ENCODE measurements at places on chromosomes 6 and 20. TPM values are rescaled to one million over a fixed set of nuclear protein-coding genes. Genes with fewer than 3 reads are reported as not detected.

The HDGFL1 gene
- not detected for polyA plus RNA-seq

The SMLR1 gene
- polyA plus RNA-seq = not detected

The CRISP2 gene
- polyA plus RNA-seq = not detected

The BPI gene
- polyA plus RNA-seq = not detected

DNA sequence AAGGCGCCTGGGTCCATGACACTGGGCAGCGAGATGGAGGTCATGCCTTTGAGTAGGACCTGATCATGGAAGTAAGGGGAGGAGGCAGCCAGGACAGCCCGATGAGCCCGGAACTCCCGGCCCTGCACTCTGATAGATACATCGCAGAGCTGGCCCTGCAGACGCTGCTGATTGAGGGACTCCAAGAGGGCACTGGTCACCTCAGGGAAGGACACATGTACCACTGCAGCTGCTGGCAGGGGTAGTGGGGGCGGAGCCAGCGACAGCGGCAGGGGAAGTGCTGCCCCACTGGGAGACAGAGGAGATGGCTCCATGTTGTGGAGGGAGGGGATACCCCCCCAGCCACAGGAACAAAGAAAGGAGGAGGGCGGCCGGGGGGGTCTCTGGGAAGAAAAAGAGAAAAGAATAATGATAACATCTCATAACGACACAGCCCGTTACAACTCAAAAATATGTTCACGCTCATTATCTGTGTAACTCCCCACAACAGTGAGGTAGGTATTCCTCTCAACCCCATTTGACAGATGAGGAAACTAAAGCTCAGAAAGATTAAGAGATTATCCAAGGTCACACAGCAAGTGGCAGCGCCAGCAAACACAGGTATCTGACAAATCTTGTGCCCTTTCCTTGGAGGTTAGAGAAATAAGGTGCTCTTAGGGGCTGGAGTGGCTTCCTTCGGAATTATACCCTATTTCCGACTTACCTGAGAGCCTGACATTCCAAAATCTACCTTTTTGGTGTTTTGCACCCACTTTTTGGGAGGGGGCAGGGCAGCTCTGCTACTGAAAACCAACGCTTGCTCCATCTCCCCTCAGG lies 733 bp downstream of the ZBTB22 start:
- DNase-seq = no peak
- peaks cover 14% of the 10 kb centered on the region for H3K36me3 ChIP-seq
- no peaks in the 10 kb centered on the region for H3K27me3 ChIP-seq
- H3K4me3 ChIP-seq = peak overlapping the region; percentile 55
- H3K4me1 ChIP-seq = peaks cover 40% of the 10 kb centered on the region

- H3K36me3 ChIP-seq = no peaks in the 10 kb centered on the region
- no peak for DNase-seq
- no peak overlapping the region for H3K27ac ChIP-seq
- H3K27me3 ChIP-seq = no peaks in the 10 kb centered on the region
- H3K4me1 ChIP-seq = no peaks in the 10 kb centered on the region
Observed at GRCh38 chr6:70375882-70376281, 37.4 kb upstream of the FAM135A start.

GRCh38 chr6:71602385-71603007 lies 283.9 kb upstream of the RIMS1 start:
- no peaks in the 10 kb centered on the region for H3K36me3 ChIP-seq
- H3K4me3 ChIP-seq = no peak overlapping the region
- no peak overlapping the region for H3K27ac ChIP-seq
- H3K27me3 ChIP-seq = no peaks in the 10 kb centered on the region
- no peaks in the 10 kb centered on the region for H3K4me1 ChIP-seq

DNA sequence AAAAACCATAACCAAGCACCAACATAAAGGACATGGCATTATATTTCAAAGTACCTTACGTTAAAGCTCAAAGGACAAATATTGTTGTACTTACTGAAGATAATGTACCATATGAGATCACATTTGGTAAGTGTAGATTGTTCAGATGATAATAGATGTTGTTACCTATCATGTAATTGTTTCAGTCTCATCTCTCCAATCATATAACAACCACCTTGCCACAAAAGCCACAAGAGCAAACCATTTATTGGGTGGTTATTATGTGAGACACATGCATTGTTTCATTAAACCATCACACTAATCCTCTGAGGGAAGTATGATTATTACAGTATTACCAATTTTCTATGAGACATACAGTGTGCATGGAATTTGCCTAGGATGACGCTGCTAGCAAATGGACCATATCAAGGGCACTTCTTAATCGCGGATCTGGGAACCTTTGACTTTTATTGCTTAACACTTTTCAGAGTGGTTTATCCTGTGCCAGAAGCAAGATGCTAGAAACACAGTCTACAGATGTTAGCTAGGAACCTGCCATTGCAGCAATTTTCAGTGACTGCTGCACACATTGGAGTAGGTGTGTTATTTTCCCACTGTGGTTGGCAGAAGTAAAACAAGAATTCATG lies 149.8 kb upstream of the AKIRIN2 start:
- H3K4me1 ChIP-seq = no peaks in the 10 kb centered on the region
- H3K27me3 ChIP-seq = peaks cover 2% of the 10 kb centered on the region
- no peak for DNase-seq
- H3K4me3 ChIP-seq = no peak overlapping the region

DNA sequence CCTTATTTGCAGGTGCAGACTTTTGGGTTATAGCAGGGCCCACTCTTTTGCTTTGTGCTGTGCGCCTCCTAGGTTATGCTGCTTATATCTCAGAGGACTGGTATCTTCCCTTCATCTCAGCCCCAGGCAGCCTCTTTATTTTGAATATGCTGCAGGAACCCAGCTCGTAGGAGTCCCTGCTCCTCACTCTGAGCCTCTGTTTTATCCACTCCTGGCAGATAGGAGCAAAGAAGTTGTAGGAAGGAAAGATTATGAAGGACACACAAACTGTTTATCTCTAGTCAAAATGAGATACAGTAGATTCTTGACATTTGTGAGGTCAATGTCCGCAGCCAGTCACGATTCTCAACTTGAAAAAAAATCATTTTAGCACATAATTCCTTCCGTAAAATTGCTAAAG lies 15.6 kb downstream of the L3MBTL3 start:
- no peaks in the 10 kb centered on the region for H3K27me3 ChIP-seq
- no peak for DNase-seq
- H3K4me3 ChIP-seq = no peak overlapping the region

DNA sequence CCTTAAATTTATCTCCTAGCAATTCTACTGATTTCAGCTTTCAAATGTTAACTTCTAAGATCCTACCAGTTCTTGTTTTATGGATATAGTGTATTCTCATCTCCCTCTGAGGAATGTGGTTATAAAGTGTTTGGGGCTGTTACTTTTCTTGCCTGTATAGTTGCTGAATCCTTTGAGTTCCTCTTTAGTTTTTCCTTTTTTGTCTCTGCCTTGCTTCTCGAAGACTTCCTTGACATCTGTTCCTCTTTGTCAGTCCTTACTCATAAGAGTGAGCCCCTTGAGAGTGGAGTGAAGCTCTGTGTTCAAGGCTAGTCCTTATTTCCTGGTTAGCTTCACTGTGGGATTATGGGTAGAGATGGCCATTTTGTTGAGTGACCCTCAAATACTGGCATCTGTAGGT lies 84.6 kb downstream of the ELOVL4 start:
- H3K27me3 ChIP-seq = no peaks in the 10 kb centered on the region
- H3K36me3 ChIP-seq = no peaks in the 10 kb centered on the region
- H3K4me3 ChIP-seq = no peak overlapping the region
- H3K27ac ChIP-seq = no peak overlapping the region

- H3K27me3 ChIP-seq = no peaks in the 10 kb centered on the region
- DNase-seq = no peak
- H3K4me3 ChIP-seq = no peak overlapping the region
Observed at GRCh38 chr20:888057-888456, 28.1 kb downstream of the ANGPT4 start.

DNA sequence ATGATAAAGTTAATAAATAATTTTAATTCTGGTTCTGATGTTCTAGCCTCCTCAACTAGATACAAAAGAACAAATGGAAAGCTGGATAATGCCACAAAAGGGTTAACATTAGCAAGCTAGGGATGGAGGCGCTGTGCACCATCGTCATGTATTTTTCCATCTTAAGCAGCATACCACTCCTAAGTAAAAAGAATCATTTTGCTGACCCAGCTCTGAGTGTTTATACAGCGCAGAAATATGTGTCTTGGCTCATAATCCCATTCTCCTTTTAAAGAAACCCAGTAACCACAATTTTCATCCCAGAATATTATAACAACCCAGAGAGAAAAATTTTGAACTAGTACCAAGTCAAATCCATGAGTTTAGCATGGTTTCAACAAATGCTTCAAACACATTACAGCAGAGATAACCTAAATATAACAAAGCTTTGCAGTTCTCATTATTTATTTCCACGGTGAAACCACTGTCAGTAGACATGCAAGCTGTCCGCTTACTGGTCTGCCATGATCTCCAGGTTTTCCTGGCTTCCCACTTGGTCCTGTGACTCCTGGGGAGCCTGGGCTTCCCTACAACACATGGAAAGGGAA lies 111.1 kb downstream of the COL12A1 start:
- no peak overlapping the region for H3K4me3 ChIP-seq
- H3K27ac ChIP-seq = peak overlapping the region; percentile 43
- no peaks in the 10 kb centered on the region for H3K27me3 ChIP-seq
- peaks cover 20% of the 10 kb centered on the region for H3K4me1 ChIP-seq
- peaks cover 18% of the 10 kb centered on the region for H3K36me3 ChIP-seq

- no peak overlapping the region for H3K4me3 ChIP-seq
- no peaks in the 10 kb centered on the region for H3K36me3 ChIP-seq
- no peaks in the 10 kb centered on the region for H3K27me3 ChIP-seq
Observed at GRCh38 chr20:4602297-4602631, 119.4 kb upstream of the PRND start.

All from fibroblast of lung (primary cell).